ENCODE measurements at places on chromosomes 11 and 22.

GRCh38 chr11:62600367-62601121 lies 1.1 kb downstream of the MTA2 start:
- peak; percentile 32 for DNase-seq

DNA sequence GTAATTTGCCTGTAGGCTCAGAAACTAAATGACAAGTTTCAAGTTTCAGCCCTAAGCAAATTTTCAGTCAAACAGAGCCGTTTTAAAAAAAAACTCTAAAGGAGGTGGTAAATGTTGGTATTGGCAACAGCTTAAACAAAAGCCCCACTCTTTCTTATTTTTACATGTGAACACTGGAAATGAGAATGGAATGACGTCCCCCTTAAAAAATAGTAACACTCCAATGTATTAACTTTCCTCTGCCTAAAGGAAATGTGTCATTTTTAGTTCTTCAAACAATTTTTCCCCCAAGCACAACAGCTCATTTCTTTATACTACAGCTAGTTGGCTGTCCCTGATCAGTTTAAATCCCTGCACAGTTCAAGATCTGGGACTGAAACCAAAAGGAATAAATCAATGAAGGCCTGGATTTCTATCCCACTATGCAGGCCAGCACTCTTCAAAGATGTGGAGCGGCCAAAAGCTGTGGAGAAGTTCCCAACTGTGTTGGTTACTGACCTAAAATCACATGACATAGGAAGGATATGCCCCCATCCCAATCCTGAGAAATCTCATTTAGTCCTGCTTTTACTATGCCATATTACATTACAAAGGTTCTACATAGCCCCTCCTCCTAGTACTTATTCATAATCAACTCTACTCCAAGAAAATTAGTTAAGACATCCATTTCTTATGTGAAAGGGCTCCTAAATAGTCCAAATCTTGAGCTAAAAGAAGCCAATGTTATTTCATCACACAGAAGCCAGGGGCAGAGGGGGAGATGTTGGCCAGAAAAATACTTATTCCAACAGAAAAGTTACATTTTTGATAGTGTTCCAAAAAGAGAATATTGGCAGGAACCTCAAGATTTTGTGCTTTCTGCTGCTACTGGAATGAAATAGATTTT lies 95.9 kb downstream of the CADM1 start:
- DNase-seq = no peak

GRCh38 chr11:77619576-77620198 lies 17.9 kb downstream of the CLNS1A start:
- DNase-seq = peak; percentile 71

- no peak for DNase-seq
Observed at GRCh38 chr11:67120881-67121710, 2.0 kb downstream of the KDM2A start.

DNA sequence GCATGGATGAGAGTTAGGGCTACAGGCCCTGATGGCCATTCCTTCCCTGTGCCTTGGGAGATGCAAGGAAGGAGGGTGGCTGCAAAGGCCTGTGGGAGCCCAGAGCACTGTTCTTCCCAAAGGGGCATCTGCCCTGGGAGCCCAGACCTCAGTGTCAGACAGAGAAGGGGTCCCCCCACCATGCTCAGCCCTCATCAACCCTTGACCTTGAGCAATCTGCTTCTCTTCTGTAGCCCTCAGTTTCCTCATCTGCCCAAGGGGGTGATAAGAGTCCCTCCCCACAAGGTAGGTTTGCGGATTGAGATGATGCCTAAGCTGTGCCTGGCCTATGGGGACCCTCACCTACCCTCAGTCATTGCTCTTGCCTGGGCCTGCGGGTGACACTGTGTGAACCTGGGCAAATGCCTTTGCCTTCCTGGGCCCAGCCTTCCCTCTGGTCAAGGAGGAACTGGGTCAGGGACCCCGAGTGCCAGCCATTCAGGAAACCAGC lies 47.5 kb downstream of the IGLL5 start:
- DNase-seq = no peak

DNA sequence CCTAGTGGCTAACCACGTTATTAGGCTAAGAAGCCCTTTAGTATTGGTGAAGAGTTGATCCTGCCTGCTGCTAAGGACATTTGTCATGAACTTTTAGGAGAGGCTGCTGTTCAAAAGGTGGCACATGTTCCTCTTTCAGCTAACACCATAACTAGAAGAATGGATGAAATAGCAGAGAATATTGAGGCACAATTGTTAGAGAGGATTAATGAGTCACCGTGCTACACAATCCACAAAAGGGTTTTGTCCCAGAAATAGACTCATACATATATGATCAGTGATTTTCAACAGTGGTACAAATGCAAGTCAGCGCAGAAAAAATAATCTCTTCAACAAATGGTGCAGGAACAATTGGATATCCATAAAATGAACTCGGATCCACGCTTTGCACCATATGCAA lies 7.0 kb upstream of the MSANTD2 start:
- DNase-seq = no peak

DNA sequence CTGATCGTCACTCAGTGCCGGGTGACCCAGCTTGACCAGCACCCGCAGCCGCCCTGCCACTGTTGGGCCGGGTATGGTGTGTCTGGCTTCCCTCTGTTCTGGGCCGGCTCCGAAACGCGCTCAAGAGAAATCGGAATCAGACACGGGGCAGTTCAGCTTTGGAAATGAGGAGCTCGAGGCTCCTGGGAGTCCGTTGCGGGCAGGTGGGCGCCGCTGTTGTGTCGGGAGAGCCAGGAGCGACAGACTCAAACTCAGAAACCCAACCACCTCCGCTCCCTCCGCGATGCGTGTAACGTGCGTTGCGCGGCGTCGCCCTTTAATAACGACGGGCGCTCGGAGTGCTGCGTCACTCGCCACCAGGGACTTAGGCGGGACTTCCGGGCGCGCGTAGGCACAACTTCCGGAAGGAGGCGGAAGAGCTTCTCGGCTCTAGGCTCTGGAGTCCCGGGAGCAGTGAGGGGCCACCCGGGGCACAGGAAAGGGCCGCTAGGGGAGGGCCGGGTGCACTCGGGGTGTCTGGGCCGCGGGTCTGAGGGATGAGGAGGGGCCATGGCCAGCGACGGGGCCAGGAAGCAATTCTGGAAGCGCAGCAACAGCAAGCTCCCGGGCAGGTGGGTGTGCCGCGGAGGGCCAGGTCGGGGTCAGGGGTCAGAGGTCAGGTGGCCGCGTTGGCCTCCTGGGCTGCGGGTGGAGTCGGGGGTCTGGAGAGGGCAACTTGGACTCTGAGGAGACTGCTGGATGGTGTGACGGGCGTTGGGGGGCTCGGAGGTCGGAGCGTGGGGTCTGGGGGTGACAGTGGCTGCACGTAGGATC lies at the start of gene TBC1D22A:
Gene TBC1D22A, plus strand, starts transcription at position 413 of the 813 bp plus-strand sequence. Its CDS starts 137 bp downstream, at position 550.
- DNase-seq = peak; percentile 97

DNA sequence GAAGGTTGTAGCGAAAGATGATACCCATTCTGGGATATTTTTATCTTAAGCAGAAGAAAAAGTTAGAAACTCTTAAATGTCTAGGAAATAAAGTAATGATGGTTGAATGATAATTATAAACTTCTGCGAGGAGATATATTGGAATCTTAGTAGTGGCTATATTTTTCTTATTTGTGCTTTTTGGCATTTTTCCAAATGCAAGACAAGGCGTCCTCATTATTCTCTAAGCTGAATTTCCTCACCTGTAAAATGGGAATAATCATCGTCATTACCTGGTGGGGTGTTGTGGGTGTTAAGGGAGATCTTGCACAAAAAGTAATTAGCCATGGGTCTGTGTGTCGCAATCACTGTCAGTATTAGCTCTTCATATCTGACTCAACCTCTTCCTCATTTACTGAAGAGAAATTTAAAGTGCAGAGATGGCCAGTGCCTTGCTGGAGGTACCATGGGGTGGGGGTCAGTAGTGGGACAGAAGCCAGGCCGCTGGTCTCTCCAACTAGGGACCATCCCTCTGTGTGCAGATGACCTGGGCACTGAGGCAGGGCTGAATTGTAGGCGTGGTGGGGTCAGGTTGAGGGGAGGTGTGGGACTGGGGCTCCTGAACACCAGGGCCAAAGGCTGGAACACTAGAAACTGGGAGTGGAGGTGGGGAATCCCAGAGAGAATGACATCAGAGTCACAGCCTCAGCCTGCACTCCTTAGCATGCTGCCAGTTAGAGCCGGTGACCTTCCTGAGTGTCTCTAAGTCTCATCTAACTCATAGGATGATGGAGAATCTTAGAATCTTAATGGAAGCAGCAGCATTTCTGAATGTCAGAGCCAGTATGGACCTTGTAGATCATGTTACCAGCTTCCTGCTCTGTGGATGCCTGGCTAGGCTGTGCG lies 4.1 kb downstream of the PITPNM1 start:
- no peak for DNase-seq

- DNase-seq = no peak
Observed at GRCh38 chr11:114079511-114080065, 20.1 kb downstream of the ZBTB16 start.

DNA sequence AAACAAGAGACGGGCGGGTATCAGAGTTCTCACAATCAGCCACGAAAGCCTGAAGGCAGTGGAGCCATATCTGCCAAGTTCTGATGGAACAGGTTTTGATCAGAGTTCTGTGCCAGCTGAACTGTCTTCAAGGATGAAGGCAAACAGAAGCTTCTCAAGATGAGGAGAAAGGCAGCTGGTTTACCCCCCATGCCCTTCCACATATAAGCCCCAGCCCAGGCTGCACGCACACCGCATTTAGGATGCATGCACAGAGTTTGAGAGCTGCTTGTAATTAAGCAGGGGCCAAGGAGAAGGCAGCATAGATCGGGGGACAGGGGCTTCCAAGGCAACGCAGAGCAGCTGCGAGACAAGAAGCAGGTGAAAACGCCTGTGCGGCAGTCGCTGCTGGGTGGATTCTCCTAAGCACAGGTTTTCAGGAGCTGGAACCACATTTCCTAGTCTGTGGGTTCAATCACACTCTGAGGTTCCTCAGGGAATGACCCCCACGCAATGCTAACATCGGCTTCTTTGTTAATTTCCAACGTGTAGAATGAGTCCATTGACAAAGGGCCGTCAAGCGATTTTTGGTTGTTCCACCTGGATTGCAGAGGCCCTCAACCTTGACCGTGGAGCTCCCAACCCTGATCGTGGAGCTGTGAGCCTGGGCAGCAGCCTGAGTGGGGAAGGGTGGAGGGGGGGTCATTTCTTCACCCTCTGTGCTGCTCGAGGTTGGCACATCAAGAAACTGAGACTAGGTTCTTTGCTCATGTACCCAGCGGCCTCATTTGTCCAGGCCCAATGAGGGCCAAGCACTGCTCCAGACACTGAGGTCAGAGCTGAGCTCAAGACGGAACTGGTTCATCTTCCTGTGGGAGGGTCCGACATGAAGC lies 81.7 kb upstream of the SHISAL1 start:
- DNase-seq = no peak

DNA sequence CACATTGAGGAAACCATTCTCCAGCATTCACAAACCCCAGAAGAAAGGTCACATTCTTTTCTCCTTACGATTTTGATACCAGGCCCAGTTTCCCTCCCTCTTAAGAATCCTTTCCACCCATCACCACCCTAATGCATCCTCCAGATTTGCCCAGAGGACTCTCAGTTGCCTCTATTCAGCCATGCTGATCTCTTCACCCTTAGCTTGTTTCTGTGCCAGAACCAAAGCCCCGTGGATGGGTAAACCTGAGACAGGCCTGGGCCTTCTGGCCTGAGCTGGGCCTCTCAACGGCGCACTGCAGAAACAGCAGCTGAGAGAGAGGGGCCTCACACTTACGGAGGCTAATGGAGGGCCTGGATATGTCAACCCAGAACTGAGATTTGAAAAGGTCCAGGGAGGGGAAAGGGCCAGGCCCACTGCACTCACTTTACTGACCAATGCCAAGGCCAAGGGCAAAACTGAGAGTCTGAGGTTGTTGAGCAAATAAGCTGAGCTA lies 32.2 kb upstream of the OAF start:
- DNase-seq = no peak

DNA sequence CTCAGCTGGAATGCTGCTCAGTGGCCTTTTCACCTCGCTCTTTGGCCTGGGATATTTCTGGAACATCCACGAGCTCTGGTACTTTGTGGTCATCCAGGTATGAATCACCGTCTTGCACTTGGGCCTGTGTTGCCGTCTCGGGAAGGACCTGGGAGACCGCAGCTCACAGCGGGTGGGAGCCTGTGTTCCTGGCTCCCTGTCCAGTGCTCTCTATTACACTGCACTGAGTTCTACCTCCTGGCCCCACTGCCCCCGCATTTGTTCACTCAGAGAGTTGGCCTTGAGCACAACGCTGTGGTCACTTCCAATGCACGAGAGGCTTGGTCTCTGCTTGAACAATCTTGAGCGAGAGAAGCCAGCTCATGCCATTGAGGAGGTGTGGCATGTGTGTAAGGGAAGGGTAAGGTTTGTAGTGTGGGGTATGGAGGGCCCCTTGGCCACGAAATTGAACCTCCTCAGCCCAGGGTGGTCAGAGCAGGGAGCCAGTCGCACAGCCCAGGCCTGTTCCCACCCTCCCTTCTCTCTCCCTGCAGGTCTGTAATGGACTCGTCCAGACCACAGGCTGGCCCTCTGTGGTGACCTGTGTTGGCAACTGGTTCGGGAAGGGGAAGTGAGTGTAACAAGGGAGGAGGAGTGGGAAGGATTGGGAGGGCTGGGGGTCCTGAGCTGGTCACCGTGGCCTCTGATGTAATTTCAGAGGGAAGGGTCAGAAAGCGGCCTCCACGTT lies 16.2 kb downstream of the SLC37A2 start:
- DNase-seq = no peak

DNA sequence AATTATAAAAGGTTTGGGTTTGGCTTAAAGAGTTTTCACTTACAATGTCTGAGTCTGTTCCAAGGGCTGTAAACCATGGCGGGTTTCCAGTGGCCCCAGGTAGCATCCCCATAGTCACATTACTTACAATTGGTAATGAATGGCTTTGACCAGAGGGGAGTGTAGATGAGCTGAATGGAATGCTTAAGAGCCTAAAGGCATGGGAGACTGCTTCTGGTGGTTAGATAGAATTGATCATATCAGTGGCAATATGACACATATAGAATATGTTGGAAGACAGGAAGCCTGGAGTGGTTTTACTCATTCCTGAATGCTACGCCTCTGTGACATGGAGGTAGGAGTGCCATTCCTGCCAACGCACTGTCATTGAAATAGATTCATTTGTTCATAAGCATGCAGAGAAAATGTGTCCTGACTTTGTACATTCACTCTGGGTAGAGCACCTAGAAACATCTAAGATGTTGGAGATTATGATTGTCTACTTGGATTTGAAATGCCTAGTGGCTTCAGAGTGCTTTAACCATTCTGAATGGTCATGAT lies 183.3 kb downstream of the BLID start:
- DNase-seq = peak; percentile 62

DNA sequence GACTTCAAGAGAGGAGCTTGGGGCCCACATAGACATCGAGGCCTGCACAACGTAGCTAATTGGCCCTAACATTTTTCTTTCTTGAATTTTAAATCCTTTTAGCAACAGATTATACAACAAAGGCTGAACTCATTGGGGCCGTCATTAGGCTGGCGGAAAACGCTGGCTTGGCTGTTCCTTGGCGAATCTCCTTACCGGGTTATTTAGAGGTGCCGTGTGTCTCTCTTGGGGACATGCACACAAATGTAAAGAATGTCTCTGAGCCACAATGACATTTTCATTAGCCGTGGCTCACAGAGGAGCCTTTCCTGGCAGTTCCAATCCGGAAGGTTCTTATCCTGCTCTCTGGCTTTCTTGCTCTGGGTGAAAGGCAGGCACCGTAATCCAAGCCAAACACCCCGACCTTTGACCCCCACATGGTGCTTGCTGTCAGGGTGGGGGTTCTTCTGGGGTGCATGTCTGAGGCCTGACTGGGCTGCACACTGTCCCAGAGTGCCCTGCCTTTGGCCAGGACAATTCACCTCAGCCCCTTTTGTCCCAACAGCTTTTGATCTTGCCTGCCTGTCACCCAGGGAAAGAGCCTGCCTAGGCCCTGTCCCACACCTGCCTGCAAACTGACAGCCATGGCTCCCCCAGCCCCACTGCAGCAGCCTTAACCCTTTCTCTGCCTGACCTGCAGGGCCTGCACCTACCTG lies 9.2 kb upstream of the FGF3 start:
- no peak for DNase-seq

Data from mesendoderm (in vitro differentiated cells).